ENCODE measurements at places on chromosomes 5 and 9.

- DNase-seq: no peak
Observed at GRCh38 chr9:86962692-86963091, 15.4 kb upstream of the GAS1 start.

DNA sequence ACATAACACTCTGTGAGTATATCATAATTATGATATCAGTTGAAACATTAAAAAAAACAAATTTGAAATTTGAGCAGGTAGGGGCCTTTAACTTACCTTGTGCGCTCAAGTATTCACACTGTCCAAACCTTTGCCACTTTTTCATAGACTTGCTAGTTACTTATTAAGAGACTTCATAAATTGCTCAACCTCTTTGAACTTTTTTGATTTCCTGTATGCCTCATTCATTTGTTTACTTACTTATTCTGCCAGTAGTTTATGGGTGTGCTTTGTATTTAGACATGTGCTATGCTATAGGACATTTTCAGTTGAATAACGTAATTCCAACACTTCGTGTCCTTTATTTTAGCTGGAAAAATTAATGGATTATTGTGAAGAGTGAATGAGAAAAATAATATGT is 204.8 kb downstream of the HCN1 start:
- no peak for DNase-seq

DNA sequence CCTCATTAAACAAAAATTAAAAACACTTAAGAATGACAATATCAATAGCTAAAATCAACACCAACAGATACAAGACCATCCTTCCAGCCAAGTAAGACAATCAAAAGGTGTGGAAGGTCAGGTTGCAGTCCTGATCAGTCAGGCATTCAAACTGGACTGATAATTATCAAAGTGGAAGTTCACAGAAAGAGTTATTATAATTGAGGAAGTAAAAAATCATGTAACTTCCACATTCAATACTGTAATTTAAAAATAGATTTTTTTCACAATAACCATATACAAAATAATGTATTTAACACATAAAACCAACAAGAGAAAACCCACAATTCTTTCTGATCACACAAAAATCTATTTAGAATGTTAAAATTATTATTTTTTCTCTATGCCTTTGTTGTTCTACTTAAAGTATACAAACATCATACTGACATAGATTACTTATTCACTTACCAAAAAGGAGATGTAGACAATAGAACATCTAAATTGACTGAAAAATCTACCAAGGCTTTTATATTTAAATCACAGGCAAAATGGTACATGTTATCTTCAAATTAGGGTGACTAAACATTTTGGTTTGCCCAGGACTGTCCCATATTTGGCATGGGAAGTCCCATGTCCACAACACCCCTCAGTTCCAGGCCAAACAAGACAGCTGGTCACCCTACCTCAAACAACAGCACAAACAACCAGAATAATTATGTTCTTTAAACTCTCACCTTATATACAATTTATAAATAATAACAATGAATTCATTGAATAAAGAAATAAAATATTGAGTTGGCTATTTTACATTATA is 142.5 kb upstream of the SLC24A2 start:
- DNase-seq: no peak

DNA sequence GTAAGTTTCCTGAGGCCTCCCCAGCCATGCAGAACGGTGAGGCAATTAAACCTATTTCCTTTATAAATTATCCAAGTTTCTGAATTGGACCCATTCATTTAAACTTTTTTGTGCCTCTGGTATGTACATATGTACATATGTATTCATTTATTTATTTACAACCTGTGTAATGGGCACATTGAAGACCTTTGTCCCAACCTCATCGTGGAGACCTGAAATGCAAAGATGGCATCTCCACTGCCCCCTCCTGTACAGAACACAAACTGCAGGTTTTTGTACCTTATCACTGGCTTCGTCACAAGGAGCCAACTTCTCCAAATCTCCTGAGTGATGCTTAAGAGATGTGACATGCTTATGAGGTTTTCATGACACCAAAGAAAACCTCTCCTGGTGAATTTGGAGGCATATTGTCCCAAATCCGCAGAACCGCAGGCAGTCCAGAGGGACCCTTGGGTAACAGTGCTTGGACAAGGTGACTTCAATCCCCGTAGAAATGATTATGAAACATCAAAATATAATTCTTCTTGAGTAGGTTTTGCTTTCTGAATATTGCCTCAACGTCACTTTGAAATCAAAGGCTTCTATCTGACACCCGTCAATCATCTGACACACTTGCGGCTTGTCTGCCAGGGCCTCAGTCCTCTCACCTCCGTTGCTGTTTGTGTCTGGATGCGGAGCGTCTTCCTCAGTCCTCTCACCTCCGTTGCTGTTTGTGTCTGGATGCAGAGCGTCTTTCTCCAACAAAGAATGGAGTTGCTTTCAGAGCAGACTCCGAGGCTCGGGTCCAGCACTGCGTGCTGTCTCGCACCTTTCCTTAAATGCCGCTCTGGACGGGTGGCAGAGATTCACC is 135.0 kb upstream of the IRX4 start:
- DNase-seq: no peak

GRCh38 chr5:118310401-118310800 is 677.9 kb downstream of the DTWD2 start:
- DNase-seq: no peak

- no peak for DNase-seq
Observed at GRCh38 chr5:176725521-176726280, 78.4 kb downstream of the TSPAN17 start.

GRCh38 chr5:11302663-11303062 is 541.6 kb upstream of the DAP start:
- DNase-seq: peak; percentile 60

- no peak for DNase-seq
Observed at GRCh38 chr5:103454770-103455169, 107.8 kb downstream of the NUDT12 start.

GRCh38 chr9:82882748-82883147 is 180.2 kb downstream of the RASEF start:
- no peak for DNase-seq

- DNase-seq: no peak
Observed at GRCh38 chr5:21834863-21835262, 1018.3 kb downstream of the CDH12 start.

All from Ammon's horn (tissue), 1 donor.